ENCODE measurements at places on chromosomes 2 and 18. TPM values are rescaled to one million over a fixed set of nuclear protein-coding genes. Genes with fewer than 3 reads are reported as not detected.

DNA sequence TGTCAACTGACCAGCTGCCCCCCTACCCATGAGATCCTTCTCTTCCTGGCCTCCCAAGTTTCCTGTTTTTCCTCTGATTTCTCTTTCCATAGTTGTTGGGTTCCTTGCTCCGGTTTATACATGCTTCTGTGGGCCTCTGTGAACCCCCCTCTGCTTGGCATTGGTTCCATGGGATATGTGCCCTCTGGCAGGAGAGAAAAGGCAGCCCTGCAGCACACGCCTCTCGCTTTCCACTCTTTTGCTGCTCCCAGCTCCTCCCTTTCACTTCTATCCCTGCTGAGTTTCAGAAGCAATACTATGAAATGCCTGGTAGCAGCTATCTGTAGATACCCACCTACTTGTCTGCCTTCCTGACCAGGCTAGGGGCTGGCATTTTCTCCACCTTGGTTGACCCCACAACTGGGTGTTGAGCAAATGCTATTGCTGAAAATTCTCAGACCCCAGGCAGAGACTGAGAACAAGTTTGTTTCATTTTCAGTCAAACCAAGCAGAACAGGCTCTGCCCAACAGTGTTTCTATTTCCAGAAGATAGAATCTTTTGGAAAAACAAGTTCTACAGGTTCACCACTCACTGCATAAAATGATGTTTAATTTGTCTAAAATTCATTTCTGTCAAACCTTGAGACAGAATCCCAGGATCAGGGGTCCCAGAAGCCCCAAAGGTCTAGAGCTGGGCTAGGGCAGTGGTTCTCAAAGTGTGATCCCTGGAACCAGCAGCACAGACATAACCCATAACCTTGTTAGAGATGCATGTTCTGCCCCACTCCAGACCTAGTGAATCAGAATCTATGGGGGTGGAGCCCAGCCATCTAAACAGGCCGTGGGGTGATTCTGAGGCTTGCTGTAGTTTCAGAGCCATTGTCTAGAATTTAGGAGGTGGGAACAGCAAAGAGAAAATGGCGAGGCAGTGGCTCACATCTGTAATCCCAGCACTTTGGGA, 13.4 kb downstream of the CAPG start:
- no peak for DNase-seq

DNA sequence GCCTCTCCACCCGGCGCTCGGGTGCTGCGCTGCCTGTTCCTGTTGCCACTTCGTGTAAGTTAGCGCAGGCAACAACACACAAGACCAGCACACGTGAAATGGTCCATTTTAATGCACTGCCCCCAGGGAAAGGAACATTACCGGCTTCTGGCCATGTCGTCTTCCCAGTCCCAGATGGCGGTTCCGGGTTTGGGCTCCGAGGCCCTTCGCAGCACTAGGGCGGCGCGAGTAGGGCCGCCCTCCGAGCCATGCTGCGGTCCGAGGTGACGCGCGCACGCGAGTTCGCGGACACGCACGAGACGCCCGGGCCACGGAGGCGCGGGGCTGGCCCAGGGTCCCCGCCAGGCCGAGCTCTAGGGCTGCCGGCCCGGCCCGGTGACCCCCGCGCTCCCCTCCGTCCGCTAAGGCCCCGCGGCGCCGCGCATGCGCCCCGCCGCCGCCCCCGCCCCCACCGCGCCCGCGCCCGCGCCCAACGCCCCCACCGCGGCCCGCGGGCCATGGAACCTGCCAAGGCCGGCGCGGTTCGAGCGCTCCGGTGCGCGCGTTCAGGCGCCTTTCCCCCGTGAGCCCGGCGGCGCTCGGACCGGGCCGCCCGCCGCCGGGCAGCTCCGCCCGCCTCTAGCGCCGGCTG, 367 bp upstream of the ZNF236 start:
- DNase-seq = peak; percentile 28

DNA sequence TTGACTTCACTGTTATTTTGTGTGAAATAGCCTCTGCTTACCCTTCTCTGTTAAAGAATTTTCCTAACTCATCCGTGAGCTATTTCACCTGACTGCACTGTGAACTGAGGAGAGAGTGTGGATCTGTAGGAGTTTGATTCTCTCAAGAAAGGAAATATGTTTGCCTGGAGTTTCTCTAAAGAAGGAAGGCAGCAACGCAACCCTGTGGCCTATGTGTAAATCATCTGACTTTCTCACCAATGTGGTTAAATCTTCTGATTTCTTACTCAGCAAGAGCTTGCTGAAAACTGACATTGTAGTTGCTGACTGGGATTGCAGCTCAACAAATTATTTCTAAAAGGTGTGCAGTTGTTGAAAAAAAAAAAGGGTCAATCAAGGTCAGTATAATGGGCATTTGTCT, 153.9 kb upstream of the PELI1 start:
- DNase-seq = no peak

DNA sequence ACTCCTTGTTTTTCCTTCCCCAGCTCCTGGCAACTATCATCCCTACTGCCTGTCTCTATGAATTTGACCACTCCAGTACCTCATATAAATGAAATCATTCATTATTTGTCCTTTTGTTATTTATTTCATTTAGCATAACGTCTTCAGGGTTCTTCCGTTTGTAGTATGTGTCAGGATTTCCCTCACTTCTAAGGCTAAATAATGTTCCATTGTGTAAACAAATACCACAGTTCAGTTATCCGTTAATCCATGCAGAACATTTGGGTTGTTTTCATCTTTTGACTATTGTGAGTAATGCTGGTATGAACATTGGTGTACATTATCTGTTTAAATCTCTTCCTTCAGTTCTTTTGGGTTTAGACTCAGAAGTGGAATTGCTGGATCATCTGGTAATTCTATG, 18.8 kb downstream of the DYNC2LI1 start:
- DNase-seq = no peak

DNA sequence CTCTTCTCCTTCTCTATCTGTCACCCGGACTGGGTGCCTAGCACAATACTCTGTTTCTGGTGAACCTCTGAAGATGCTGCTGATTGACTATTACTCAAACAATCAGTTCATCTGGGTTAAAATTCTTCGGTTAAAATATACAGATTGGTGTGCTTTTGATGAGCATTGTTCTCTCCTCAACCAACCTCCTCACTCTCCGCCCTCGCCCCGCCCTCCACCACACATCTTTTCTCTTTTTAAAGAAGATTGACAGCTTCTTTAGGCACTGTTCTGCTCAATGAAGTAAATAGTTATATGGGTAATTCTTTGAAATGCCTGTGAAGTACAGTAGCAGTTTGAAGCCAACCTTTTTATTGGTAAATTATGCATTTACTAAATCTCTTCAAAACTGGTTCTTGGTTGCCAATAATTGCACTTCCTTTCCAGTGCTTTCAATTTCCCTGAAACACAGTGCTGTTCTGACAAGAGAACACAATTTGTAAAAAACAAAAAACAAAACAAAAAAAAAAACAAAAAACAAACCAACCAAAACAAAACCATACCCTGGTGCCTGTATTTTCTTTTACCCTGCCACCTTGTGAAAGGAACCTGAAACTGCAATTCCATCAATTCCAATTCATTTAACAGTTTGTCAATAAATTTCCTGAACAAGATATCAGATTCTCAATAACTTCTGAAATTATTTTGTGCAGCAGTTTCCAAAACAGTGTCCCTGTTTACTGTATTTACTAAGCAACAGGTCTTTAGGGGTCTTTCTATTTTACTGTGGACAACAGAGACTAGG, 188.6 kb downstream of the LRP1B start:
- no peak for DNase-seq

The FAM124B gene
- total RNA-seq = not detected

The KCNJ13 gene
- 0.89 TPM for total RNA-seq

The EIF5B gene
- 41.9 TPM for total RNA-seq

The RAB6D gene
- total RNA-seq = 0.31 TPM

- no peak for DNase-seq
Observed at GRCh38 chr2:171297956-171298355, 135.8 kb downstream of the METTL8 start.

The PPP1R1C gene
- 5.6 TPM for total RNA-seq

The GALR1 gene
- total RNA-seq = 4.0 TPM
